ENCODE measurements at places on chromosomes 12 and 14.

DNA sequence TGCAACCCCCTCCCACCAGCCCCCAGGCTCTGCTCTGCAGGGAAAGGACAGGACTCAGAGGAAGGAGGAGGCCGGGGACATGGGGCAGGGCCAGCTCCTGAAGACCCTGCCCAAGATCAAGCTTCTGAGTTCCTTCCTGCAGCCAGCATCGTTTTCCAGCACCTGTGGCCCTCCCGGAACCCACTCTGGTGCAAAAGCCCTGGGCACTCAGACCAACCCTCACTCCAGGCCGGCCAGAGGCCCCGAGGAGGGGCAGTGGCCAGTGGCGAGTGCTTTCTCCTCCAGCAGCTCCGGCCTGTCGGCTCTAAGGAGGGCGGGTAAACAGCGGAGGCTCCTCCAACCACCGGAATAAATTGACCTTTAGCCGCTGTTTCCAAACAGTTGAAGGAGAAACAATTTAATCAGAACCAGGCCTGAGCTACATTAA, 10.8 kb downstream of the TMEM179 start:
- no peak for DNase-seq

DNA sequence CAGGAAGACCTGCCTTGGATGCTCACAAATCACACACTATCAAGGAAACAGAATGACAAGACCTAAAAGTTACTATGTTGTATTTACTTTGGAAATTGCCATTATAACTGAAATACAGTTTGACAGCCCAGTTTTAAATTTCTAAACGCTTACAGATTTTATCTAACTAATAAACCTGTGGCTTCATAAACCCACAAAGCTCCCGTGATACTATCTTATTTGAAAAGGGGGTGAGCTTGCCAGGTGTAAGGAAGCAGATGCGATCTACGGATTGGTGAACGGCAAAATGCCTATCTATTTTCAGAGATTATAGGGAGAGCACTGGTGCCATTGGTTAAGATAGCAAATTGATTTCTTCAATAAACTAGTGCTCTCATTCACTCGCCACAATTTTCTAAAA, 485.5 kb downstream of the BCAT1 start:
- no peak for DNase-seq

DNA sequence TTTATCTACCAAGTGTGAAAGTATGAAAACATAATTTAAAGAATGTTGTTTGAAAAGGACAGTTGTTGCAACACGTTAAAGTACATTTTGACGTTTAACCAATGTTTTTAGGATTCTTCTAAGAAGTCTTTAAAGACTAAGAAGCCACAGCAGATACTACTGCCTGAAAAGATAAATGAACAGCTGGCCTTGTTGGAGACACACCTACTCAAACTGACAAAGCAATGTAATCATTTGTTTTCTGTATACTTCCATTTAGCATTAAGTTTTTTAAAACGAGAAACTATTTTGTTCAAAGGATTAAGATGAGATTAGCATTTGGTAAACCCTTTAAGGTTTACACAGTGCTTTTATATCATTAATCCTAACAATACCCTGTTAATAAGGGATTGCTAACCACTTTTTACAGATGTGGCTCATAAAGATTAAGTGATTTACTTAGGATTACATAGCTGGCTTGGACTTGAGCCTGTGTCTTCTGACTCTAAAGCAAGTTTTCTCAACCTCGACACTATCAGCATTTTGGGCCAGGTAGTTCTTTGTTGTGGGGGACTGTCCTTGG, 134.4 kb downstream of the CFAP54 start:
- DNase-seq = no peak

DNA sequence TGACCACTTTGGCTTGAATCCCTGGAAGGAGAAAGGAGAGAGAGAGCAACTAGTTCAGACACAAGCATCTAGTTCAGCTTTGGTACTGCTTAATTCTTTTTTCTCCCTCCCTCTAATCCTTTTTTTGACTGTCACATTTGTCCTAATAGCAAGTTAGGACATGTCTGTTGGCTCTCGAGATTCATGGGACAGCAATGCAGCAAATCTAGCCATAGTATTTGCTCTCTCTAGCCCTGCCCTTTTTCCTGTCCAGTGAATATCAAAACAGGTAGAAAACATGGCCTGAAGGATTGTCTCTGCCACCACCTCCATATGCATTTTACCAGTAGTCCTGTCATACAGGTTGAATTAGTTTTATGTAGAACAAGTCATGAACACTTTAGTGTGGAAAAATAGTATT, 116.4 kb downstream of the PTPRB start:
- no peak for DNase-seq

DNA sequence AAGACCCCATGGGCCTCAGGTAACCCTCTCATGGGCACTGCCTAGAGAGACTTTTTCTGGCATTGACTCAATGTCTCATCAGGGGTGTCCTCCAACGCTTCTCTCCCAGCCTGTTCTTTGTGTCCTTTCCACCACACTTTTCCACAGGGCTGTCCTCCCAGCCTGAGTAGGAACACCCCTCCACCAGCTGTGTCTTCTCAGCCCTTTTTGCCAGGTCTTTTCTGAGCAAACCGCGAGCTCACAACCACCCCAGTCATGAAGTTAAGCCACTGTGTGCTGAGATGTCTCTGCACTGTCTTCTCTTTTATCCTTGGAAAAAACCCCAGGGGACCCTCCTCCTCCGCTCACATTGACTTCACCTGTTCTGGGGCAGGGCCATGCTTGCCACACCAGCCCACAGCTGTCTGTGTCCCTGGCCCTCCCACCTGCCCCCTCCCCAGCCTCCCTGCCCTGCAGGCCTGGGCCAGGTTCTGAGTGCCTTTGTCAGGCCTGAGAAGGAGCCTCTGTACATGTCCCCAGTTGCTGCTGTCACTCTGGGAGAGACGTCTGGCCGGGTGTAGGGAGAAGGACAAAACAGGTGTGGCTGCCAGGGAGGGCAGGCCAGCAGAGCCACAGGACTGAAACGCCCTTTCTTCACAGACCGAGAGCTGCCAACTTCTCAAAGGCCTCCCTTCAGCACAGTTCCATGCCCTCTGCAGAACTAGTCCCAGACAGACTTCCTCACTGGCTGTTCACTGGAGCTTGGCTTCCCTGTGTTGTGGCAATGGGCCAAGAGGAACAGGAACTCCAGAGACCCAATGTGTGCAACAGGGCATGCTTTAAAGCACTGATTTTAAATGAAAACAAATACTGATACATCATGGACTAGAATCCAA, 50.5 kb upstream of the PNMA1 start:
- DNase-seq = peak; percentile 95

DNA sequence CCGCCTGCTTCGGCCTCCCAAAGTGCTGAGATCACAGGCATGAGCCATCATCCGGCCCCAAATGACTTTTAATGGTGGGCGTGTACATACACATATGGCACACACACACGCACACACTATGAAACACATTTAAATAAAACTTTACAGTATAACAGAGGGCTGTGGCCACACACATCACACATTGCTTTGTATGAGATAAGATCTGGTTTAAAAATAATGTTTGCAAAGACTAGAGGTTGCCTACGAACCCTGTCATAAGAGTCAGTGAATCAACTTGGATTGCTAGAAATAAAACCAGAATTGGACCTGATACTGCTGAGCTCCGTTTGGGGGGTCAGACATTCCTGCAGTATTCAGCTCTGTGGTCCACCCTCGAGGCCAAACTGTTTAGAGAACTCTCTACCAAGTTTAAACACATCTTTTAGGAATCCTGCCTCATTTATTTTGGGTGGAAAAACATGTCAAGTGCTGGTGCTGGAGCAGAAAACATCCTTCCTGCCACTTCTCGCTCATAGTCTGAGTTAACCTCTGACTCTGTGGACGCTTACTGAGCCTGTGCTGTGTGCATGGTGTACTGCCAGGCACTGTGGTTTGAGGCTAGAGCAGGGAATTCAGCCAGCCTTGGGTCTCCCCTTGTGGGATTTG, 47.8 kb upstream of the EML1 start:
- no peak for DNase-seq

DNA sequence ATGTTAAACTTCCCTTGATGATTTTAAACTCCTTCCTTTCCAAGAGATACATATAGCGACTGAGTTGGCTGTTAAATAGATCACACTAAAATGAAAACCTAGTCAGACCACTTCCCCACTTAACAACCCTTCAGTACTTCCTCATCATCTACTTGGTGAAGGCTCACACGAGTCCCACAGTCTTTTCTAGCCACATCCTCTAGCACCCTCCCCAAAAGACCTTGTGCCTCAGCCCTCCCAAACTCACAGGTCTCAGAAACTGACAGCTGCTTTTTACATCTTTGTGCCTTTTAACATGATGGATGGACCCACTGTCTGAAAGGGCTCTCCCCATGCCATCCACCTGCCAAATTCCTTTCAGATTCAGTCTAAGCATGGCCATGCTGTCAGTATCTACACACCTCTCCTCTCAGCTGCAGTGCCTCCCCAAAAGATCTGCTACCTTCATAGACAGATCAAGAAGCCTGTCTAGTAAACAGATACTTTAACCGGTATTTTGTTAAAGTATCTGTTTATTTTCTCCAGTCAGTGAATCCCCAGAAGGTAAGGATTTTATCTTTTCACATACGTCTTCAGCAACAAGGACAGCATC, 65.1 kb upstream of the GPHB5 start:
- no peak for DNase-seq

GRCh38 chr14:61344437-61345150, 23.2 kb downstream of the PRKCH start:
- DNase-seq = peak; percentile 83

DNA sequence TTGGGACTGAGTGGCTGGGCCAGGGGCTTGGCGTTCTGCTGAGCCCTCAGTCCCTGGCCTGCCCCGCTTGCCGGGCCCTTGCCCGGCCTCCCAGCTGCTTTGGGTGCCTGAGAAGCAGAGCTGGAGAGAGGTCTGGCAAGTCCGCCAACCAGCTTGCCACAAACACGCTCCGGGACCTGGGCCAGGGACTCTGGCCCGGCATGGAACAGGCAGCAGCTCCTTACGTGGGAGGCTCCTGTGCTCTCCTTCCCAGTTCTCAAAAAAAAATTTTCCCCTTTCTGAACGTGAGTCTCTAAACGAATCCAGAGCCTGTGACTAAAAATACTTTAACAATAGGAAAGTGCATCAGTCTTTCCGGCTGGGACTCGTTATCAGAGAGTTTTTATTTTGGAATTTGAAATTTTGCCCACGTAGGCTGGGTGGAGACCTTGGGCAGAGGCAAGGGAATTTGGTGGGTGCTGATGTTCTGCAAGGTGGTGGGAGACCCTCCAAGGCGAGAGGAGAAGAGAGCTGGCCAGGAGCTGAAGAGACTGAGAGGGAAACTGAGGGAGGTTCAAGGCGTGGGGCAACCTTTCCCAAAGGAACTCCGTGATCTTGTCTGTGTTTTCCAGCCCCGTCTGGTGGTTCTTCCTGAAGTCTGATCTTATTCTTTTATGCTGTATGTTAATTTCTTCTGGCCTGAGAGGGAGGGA, 6.8 kb upstream of the NR4A1 start:
- DNase-seq = no peak

DNA sequence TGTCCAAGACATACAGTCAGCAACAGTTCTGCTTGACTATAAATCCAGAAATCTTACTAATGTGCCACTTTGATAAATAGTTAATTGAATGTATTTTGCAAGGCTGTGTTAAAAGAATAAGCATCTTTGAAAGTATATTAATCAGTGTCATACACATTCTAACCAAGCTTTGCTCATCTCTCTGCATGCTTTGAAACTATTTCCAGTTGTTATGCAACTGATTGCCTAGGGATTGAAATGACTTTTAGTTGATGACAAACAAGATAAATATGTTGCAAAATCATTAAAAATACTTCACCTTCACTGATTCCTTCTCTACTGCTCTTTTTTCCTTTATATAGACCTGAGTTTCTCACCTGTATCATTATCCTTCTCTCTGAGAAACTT, 91.3 kb downstream of the AEBP2 start:
- DNase-seq = no peak

DNA sequence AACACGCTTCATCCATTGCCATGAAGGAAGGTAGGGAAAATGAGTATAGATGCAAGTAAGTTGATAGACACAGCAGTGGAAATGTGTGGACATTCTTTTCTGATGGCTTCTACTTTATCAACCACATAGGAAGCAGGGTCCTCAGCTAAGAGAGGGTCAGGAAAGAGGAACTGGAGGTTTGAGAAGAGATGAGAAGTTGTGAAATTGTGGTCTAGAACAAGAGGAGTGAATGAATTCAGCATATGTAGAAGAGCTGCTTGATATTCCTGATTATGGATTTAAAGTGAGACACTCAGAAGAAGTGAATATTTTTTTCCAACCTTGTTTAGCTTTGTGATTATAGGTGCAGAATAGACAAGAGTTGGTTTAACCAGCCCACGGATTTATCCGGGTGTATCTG, 128.5 kb downstream of the SLC15A5 start:
- DNase-seq = peak; percentile 45

GRCh38 chr12:125133616-125134015, 68.4 kb downstream of the AACS start:
- no peak for DNase-seq
